PC-3 (cell line): ENCODE measurements at places on chromosomes 12 and 14. TPM values are rescaled to one million over a fixed set of nuclear protein-coding genes. Genes with fewer than 3 reads are reported as not detected.

DNA sequence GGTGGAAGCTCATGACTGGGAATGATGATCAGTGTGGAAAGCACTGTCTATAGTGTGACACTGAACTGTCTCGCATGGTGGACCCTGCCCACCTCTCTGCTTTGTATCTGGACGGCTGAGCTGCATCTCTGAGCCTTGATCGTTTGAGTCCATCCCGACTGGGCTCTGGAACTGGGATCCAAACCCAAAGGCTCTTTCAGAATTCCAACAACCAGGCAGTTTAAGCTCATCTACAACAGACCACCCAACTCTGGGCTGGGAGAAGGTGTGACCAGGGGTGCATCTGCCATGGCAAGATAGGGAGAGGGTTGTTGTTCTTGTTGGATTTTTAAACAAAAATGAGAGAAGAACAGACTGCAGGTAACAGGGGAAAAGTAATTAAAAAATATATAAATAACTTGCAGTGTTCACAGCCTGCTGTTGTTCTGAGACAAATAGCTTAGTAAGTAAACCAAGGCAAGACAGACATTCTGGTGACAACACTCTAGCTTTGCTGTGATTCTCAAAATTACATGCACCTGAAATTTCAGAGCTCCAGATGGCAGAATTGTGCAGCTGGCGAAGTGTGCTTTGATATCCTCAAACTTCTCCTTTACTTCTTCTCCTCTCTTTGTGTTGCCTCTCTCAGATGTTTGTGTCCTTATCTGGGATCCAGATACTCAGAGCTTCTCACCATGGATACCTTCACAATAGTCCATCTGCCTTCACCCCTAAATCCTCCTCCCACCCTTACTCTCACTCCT, 209.6 kb downstream of the EMP1 start:
- no peak overlapping the region for H3K4me3 ChIP-seq
- no peaks in the 10 kb centered on the region for H3K4me1 ChIP-seq
- no peaks in the 10 kb centered on the region for H3K36me3 ChIP-seq
- H3K27me3 ChIP-seq: no peaks in the 10 kb centered on the region

- no peaks in the 10 kb centered on the region for H3K27me3 ChIP-seq
- no peak for DNase-seq
- H3K27ac ChIP-seq: no peak overlapping the region
- H3K4me1 ChIP-seq: no peaks in the 10 kb centered on the region
- H3K36me3 ChIP-seq: no peaks in the 10 kb centered on the region
Measured at GRCh38 chr12:93247313-93247991, 130.3 kb upstream of the NUDT4 start.

DNA sequence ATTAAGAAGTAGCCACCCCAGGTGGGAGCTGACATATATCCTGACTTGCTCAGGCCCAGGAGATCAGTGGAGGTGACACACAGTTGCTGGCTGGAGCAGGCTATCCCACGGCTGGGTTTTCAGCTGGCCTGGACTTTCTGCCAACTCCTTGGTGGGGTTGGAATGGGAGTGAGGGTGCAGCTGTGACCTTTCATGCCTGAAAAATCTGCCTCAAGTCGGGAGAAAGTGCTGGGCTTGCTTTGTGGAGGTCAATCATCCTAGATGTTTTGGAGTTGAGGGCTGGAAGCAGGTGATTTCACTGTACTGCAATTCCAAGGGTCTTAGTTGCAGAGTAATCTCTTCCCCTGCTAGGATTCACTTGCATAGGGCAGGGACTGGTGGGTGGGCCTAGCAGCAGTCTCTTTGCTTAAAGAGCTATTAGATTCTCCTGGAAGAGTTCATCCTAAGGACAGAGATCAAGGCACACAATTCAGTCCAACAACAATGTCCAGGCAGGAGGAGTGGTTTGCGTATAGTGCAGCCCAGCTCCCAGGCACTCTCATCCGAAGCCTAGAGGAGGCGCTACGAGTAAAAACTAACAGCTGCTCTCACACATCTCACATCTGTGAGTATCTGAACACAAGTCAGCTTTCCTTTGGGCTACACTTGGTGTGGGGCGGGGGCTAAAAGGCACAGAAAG, 98.1 kb downstream of the GAS2L3 start:
- peaks cover 19% of the 10 kb centered on the region for H3K27me3 ChIP-seq
- no peak overlapping the region for H3K4me3 ChIP-seq
- H3K36me3 ChIP-seq: no peaks in the 10 kb centered on the region
- no peaks in the 10 kb centered on the region for H3K4me1 ChIP-seq

DNA sequence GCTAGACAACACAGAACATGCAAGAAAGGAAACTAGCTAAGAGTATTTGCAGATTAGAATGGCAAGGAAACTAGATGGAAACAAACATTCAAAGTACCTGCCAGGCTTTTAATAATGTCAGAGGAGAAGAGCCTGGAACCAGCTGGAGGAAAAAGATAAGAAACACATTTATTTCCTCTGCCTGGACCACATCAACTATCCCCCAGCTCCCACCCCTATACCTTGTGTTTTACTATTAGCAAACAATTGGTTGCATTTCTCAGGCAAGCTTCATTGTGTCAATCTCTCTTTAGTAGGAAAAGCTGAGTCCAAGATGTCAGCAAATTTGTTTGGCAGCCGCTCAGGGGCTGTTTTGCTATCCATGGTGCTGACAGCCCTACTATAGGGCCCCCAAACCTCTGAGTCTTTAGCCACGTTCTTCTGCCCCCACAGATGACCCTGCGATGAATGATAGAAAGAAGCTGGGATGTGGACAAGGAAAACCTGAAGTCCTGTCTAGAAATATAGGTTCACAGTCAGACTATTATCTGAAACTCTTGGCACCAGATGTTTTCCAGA, 11.6 kb upstream of the SYNDIG1L start:
- peak; percentile 24 for DNase-seq
- H3K4me1 ChIP-seq: no peaks in the 10 kb centered on the region
- H3K27me3 ChIP-seq: peaks cover 60% of the 10 kb centered on the region
- no peak overlapping the region for H3K4me3 ChIP-seq
- H3K27ac ChIP-seq: no peak overlapping the region
- no peaks in the 10 kb centered on the region for H3K36me3 ChIP-seq

Gene VRTN
- total RNA-seq: not detected in 2 replicates

Gene NGB
- not detected in 2 replicates for total RNA-seq

Gene SERPINA9
- not detected in 2 replicates for total RNA-seq

Gene BEGAIN
- total RNA-seq: 3.5 and 3.8 TPM in 2 replicates
